ENCODE measurements at places on chromosomes 6 and 20.
A peak's percentile ranks its signal among the peaks of the same experiment; 100 is the strongest.

DNA sequence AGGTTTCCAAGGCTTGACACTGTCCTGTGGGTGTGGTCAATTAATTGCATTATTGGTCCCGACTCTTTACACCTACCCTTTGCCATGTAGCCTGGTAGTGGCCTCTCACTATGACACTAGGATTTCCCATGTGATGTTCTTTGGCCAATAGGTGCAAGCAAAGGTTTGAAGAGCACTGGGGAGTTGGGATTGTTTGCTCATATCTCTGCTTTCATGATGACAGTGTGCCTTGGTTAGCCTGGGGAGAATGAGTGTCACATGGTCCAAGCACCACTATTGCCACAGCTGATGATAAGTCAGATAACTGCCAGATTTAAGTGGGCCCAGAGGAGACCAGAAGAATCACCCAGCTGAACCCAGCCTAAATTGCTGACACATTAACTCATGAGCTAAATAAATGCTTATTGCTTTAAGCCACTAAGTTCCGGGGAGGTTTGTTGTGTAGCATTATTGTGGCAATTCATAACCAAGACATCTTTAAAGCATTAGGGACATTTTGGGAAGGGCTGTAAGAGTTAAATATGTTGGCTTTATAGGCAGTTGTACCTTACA, 17.2 kb upstream of the SCP2D1 start:
- no peak for DNase-seq

DNA sequence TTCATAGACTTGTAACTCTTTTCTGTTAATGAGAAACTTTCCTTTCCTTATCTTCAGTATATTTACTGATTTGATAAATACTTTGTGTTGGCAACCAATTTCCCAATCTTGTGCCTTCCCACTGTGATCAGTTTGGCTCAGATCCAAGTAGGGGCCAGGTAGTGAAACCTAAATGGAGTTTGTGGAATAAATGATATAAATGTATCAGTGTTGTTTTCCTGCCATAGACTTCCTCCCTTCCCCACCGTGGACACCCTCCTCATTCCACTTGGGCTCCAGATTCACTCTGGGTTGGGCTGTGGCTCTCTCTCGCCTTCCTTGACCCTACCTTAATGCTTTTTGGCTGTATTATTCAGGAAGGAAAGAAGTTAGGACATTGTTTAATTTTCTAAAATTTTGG, 1.3 kb downstream of the ZKSCAN3 start:
- DNase-seq: no peak

- no peak for DNase-seq
These were observed 255.8 kb downstream of the BTBD3 start for GRCh38 chr20:12173347-12174012.

DNA sequence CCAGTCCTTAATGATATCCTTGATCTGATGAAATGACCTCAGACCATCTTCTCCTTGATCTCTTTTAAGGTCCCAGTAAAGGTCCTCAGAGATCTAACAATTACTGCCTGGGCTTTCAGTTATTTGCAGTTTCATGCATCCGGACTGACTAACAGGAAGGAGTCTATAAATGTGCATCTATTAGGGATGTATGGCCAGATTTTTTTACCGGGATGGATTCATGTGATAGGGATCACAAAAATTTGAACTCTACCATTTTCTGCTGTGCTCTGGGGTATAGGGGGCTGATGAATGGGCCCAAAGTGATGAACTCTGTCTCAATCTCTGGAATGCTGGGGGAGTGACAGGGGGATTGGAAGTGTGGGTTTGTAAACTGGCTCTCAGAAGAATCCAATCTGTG, 36.2 kb upstream of the SCUBE3 start:
- no peak for DNase-seq

DNA sequence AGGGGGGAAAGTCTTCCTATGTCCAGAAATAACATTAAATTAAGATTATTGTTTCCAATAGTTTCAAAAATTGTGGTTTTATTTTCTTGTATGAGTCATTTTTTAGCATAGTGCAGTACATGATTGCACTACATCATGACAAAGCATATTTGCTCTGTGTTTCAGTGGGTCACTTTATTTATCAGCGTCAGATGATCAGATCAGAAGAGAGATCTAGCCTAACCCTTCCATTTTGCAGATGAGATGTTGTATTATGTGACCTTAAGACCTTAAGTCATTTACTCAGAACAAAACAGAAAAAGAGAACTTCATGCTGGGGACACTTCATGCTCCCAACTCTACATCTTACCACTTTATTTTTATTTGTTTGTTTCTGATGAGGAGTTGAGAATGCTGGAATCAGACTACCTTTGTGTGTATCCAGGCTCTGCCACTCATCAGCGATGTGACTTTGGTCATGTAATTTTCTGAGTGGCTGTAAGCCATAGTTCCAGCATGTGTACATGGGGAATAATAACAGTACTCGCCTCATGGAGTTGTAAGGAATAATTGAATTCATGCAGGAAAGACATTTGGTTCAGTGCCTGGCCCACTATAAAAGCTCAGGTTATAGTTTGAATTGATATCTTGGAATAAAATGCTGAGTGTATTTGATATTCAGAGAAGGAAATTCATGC, 13.5 kb downstream of the EYA4 start:
- no peak for DNase-seq

DNA sequence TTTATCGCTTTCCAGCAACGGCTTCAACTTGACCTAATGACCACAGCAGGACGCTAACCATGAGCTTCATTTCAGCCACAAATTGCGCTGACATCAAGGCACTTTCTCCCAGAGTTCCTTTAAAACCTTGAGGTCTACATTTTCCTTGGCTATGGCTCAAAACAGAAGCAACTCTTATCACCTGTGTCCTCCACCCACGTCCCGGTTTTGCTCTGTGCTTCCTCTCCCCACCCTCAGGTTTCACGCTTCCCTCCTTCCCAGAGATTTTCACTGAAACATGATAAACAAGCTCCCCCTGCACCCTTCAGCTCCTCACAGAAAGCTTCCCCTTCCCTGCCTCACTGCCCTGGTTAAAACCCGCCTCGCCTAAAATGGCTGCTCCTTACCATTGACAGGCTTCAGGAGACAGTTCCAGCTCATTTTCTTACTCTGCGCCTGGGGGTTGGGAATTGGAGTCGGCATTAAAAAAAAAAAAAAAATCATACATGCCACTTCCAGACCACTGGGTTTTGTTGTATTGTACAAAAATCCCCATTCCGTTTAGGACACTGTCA, 229.5 kb downstream of the UBE3D start:
- no peak for DNase-seq

DNA sequence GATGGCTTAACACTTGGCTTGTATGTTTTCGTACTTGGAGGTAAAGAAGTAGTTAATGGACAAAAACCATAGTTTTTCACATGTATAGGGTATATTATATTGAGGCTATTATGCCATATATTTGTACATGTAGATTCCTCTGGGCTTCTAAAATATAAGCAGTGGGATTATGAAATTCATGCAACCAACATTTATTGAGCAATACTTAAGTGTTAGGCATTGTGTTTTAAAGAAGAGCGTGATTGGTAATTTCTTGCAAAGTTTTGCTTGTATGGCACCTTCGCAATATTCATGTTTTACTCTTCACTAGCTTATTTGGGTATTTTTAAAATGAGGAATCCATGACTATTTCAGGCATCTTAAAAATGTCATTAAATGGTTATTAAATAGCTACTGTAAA, 2.5 kb downstream of the TULP4 start:
- DNase-seq: no peak

DNA sequence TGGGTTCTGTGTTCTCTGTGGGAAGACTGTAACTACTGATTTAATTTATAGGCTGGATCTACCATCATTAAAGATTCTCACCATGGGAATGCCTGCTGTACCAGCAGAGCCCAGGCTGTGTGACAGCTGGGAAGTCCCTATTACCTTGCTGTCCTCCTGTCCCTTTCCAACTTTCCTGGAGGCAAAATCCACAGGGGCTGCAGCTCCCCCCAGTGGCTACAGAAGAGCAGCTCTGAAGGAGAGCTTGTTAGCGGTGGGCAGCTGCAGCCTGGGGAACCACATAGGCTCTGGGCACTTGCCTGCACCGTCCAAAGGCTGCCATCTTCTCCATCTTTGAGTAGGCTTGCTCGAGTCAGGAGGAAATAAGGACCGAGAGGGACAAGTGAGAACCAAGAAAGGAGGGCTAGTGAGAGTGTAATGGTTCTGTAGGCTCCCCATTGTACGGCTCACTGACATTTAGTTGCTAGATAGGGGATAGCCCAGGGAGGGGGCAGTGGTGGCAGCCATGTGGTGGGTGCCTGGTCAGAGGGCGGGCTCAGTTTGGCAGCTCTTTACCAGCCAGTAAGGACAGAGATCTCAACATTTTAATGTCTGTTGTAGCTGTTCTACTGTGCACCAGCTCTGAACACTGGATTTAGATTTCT, 155.1 kb upstream of the MLIP start:
- DNase-seq: no peak

DNA sequence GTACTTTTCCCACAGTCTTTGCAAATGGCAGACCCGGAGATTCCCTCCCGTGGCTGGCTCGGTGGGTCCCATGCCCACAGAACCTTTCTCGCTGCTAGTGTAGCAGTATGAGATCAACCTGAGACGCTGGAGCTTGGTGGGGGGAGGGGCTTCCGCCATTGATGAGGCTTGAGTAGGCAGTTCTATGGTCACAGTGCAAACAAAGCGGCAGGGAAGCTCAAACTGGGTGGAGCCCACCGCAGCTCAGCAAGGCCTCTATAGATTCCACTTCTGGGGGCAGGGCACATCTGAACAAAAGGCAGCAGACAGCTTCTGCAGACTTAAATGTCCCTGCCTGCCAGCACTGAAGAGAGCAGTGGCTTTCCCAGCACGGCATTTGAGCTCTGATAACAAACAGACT, 186.0 kb upstream of the KCNK16 start:
- no peak for DNase-seq

DNA sequence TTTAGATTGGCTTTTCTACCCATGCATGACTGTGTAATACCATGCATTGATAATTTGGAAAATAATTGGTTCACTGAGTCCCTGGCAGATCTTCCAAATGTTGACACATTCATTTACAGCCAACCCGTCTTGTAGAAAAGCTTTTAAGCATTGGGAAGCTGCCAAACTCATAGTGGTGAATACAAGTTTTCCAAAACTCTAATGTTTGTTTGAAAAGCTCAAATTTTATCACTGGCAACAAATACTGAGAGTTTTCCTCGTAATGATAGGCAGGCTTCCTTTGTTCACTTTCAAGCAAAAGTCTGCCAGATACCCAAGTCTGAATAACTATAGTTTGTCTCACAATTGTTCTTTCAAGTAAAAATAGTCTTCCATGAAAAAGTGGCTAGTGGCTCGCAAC, 143.0 kb downstream of the FIG4 start:
- no peak for DNase-seq

DNA sequence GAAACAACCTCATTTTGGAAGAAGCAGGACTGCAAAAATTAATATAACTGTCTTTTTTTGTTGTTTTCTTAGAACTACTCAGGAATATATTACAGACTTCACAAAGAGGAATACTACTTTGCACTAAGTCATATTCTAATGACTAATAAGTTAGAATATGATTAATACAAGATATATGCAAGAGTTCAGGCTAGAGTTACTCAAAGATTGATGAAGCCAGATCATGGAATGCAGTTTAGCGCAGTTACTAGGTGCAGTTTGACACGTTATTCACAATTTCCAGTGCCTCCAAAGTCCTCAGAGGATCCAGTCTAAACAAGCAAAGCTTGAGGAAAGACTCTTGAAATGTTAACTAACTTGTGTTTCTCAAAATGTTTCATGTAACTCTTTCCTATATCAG, 1.2 kb upstream of the MYCT1 start:
- DNase-seq: no peak

GRCh38 chr6:20538907-20539306, 4.7 kb downstream of the CDKAL1 start:
- DNase-seq: no peak

DNA sequence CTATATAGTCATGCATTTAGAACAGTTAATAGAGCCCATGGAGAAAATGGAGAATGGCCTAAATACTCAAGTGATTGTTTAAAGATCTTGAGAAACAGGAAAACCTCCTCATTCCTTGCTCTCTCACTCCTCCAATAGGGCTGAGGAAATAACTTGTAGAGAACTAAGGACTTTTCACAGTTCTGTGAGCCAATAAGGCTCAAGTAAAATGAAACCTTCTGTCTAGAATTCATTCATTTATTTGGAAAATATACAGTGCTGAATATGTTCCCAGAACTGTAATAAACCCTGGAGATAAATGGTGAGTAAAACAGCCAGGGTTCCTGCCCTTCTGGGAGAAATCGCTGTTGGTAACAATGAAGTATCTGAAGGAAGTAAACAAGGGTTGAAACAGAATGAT, 35.3 kb downstream of the ELOVL2 start:
- DNase-seq: no peak

GRCh38 chr6:51432481-51432880, 613.8 kb downstream of the TFAP2B start:
- DNase-seq: no peak

DNA sequence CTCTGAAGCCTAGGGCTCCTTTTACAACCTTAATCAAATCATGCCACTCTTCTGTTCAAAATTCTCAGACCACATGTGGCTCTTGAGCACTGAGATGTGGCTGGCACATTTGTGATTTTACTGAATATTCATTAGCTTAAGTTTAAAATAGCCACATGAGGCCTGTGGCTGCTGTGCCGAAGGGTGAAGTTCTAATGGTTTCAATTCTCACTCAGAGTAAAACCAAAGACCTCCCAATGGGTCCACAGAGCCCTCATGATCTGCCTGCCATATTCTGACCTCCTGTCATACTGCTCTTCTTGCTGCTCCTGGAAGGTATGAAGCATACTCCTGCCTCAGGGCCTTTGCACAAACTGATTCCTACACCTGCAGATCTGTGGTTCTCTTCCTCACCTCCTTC, 7.8 kb upstream of the CST3 start:
- DNase-seq: no peak

- no peak for DNase-seq
These were observed 178.4 kb downstream of the TSHZ2 start for GRCh38 chr20:53150532-53150931.

- DNase-seq: no peak
These were observed 23.0 kb upstream of the IER3 start for GRCh38 chr6:30767158-30767943.

GRCh38 chr20:44959638-44960102, 527 bp downstream of the TOMM34 start:
- DNase-seq: peak; percentile 46
